NCI-H526 (cell line): ENCODE measurements at places on chromosomes 1 and 21.

- DNase-seq: no peak
These were observed 406.9 kb upstream of the NCAM2 start for GRCh38 chr21:20591284-20591683.

DNA sequence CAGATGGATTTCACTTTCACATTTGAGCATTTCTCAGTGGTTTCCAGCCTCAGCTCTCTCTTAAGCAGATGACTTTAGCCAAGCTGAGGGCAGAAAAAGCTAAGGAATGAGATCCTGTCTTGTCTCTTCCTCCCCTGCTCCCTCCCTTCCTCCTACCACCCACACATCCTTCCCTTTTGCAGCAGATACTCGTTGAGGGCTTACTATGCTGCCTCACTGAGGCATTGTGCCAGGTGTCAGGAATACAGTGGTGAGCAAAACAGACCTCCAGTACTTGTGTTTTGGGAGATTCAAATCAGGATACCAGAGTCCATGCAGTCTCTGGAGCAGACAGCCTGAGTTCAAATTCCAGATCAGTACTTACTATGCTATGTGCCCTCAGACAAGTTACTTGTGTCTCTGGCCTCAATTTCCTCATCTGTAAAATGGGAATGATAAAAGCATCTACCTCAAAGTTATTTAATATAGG, 43.2 kb downstream of the KIF26B start:
- DNase-seq: no peak

DNA sequence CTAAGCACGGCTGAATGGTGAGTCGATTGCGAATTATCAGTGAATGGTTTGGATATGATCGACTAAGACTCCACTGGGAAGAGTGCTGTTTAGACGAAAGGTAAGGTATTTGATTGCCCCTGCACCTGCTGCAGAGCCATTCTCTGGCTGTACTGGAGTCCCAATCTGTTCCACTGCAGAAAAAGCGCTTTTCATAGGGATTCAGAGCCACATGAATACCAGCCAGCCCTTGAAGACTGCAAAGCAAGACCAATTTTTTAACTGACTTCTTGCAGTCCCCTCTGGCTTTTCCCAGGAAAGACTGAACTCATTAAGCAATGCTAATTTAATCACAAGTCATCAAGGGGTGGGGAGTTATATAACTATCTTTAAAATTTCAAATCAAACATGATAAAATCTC, 1.3 kb downstream of the GREM2 start:
- DNase-seq: no peak

- no peak for DNase-seq
These were observed at the start of gene FMOD for GRCh38 chr1:203351037-203351625. Gene FMOD, minus strand, starts transcription at chr1:203351122. Its CDS starts 2,852 bp downstream, at chr1:203348270.

GRCh38 chr1:210313046-210313595, 15.6 kb upstream of the HHAT start:
- DNase-seq: no peak

- DNase-seq: peak; percentile 13
These were observed 14.0 kb upstream of the REN start for GRCh38 chr1:204180133-204180532.

- DNase-seq: peak; percentile 69
These were observed 2.7 kb downstream of the CDC14A start for GRCh38 chr1:100354971-100355394.

GRCh38 chr1:63818567-63819325, 44.9 kb downstream of the ROR1 start:
- DNase-seq: no peak

DNA sequence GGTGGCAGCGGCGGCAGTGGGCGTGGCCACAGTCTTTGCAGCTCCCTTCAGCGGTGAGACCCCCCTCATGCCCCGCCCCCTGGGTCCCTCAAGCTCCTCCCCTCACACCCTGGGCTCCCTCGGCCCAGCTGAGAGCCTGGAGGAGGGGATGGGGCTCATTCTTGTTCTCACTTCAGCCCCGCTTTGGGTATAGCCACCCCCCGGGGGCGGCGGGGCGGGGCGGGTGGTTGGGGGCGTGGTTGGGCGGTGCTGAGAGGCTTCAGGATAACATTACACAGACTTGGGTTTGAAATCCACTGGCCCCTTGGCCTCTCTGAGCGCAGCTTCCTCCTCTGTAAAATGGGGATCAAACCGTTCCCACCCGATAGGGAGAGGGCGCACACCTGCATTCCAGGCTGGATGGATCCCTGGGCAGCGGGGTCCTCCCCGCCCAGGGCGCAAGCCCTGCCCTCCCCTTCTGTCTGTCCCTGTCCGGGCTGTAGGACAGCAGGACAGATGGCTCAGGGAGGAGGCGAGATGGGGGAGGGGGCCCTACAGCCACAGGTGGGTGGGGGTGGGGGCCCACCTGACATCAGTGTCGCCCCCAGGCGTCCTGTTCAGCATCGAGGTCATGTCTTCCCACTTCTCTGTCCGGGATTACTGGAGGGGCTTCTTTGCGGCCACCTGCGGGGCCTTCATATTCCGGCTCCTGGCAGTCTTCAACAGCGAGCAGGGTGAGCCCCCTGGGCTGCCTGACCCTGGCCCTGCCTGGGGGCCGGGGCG, 5.1 kb downstream of the CLCNKA start:
- no peak for DNase-seq
